ENCODE measurements at places on chromosomes 3 and 15. TPM values are rescaled to one million over a fixed set of nuclear protein-coding genes. Genes with fewer than 3 reads are reported as not detected.

Gene IFRD2
- 59.4 TPM for total RNA-seq

Gene SLC24A5
- not detected for total RNA-seq

GRCh38 chr3:77906102-77906709, 866.3 kb downstream of the ROBO2 start:
- no peaks in the 10 kb centered on the region for H3K4me1 ChIP-seq
- no peaks in the 10 kb centered on the region for H3K36me3 ChIP-seq
- H3K27ac ChIP-seq, result no peak overlapping the region
- no peak overlapping the region for H3K4me3 ChIP-seq
- no peaks in the 10 kb centered on the region for H3K27me3 ChIP-seq

DNA sequence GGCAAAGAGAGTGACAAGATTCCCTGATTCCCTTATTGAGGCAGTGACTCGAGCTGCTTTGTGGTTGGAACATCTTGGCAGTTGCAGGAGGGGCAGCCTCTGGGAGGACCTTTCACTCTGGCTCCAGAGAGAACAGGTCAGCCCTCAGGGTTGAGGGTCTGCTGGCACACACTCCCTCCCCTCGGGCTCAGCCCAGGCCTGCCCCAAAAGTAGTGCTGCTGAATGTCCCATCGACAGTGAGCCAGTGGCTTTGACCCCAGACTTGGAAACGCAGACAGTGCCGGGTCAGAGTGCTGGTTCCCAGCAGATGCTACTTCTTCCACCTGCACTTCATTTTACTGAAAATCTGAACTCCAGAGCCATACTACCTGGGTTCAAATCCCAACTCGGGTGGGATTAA, 25.6 kb upstream of the ATP2B2 start:
- H3K27ac ChIP-seq, result no peak overlapping the region
- H3K4me1 ChIP-seq, result no peaks in the 10 kb centered on the region
- DNase-seq, result no peak
- no peaks in the 10 kb centered on the region for H3K36me3 ChIP-seq
- peaks cover 8% of the 10 kb centered on the region for H3K27me3 ChIP-seq

DNA sequence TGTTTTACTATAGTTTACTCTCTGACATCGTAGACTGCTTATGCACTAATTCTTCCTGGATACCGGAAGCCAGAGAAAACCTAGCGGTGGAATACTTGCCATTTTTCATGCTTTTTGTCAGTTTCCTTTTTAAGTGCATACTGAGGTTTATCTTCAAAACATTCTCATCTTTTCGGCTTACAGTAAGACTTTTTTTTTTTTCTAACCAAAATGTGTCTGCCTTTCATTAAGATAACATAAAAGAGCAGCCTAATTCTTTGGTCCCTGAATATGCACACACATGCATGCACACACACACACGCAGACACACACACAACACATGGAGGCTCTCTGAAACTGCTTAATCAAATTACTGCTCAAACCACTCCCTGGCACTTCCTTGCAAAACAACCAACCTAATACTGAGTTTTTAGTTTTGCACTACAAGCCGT, 1.3 kb downstream of the ZNF445 start:
- H3K27me3 ChIP-seq, result no peaks in the 10 kb centered on the region
- DNase-seq, result peak; percentile 30
- peaks cover 34% of the 10 kb centered on the region for H3K4me1 ChIP-seq
- H3K4me3 ChIP-seq, result peak overlapping the region; percentile 93
- peak overlapping the region; percentile 90 for H3K27ac ChIP-seq
- peaks cover 8% of the 10 kb centered on the region for H3K36me3 ChIP-seq

DNA sequence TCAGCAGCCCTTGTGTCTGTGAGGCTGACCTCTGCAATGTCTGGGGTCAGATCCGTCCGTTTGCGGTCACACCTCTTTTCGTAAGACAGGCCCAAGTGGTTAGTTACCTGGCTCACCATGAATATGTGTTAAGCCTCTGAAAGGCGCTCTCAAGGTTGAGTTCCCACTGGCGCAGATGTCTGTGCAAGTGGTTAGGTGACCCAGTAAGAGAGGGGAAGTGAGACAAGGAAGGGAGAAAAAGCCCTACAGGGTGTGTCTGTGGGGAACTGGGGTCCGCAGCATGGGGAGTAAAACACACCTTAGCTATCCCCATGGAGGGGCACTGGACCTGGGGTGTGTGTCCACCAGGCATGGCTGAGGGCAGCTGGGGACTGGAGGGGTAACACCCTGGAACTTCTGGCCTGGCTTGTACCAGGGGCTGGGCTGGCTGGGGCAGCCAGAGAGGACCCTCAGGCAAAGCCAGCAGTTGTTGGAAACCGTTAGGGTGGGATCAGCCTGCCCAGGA, 391.6 kb upstream of the PROK2 start:
- H3K27me3 ChIP-seq, result peaks cover 7% of the 10 kb centered on the region
- no peak overlapping the region for H3K4me3 ChIP-seq
- H3K36me3 ChIP-seq, result no peaks in the 10 kb centered on the region
- DNase-seq, result no peak
- H3K4me1 ChIP-seq, result peaks cover 14% of the 10 kb centered on the region

DNA sequence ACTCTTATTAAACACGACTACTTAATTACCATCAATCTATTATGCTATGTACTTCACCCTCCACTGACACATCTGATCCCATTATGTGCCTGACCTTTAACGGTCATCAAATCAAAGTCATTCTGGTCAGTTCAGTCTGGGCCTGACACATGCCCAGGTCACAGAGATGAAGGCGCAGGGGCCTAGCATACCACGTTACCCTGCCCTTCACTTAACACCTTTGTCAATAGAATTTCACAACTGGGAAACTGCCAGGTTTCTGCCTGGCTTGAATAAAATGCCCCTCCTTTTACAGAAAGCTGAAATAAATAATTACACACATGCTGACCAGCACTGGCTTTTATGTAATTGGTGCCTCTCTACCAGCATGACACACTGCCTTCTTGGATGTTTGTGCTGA, 39.5 kb downstream of the MECOM start:
- H3K36me3 ChIP-seq, result no peaks in the 10 kb centered on the region
- H3K4me1 ChIP-seq, result no peaks in the 10 kb centered on the region
- H3K27ac ChIP-seq, result no peak overlapping the region
- no peak overlapping the region for H3K4me3 ChIP-seq
- no peak for DNase-seq

DNA sequence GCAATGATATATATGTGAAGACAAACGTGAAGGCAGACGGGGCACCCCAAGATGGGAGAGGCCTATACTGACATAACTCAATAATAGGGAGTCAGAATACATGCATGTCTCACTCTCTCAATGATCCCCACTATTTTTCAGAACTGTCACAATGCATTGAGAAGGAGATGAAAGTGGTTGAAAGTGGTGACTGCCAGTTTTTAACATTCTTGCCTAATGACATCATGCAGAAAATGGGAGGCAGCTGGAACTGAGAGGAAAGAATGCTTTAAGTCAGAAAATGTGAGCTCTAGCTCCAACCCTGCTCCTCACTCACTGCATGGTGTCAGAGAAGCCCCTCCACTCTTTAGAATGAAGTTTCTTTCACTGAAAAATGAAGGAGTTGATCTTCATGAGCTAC, 55.3 kb upstream of the P2RY1 start:
- H3K4me1 ChIP-seq, result no peaks in the 10 kb centered on the region
- no peak overlapping the region for H3K27ac ChIP-seq
- H3K4me3 ChIP-seq, result no peak overlapping the region
- DNase-seq, result no peak

- no peak overlapping the region for H3K4me3 ChIP-seq
- no peaks in the 10 kb centered on the region for H3K4me1 ChIP-seq
- H3K27ac ChIP-seq, result no peak overlapping the region
- H3K36me3 ChIP-seq, result no peaks in the 10 kb centered on the region
These were observed 39.2 kb downstream of the DUT start for GRCh38 chr15:48370460-48370859.

- H3K36me3 ChIP-seq, result no peaks in the 10 kb centered on the region
- peaks cover 14% of the 10 kb centered on the region for H3K27me3 ChIP-seq
- H3K27ac ChIP-seq, result no peak overlapping the region
- peaks cover 6% of the 10 kb centered on the region for H3K4me1 ChIP-seq
- H3K4me3 ChIP-seq, result no peak overlapping the region
These were observed 29.3 kb downstream of the PLA2G4D start for GRCh38 chr15:42065033-42065432.

- DNase-seq, result no peak
- H3K27ac ChIP-seq, result no peak overlapping the region
- no peaks in the 10 kb centered on the region for H3K27me3 ChIP-seq
- H3K4me3 ChIP-seq, result no peak overlapping the region
- H3K4me1 ChIP-seq, result no peaks in the 10 kb centered on the region
These were observed 46.1 kb downstream of the EFCAB12 start for GRCh38 chr3:129382366-129382765.

DNA sequence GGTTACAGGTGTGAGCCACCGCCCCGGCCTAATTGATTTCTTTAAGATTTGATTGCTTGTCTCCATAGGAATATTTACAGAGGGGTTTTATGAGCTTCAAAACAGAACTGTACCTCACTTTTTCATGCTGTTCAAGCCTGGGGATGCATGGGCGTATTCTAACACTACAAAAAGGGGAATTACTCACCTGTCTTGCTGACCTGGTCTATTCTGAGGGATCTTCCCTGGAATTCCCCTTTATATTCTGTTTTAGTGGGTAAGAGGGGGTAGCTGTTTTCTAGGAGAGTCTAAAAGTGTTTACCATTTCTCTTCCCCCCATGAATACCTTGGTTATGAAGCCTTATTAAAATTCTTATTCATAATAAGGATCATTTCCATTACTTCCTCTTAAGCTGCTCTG, 48.1 kb downstream of the NME9 start:
- peaks cover 15% of the 10 kb centered on the region for H3K36me3 ChIP-seq
- H3K27ac ChIP-seq, result no peak overlapping the region
- no peaks in the 10 kb centered on the region for H3K27me3 ChIP-seq

DNA sequence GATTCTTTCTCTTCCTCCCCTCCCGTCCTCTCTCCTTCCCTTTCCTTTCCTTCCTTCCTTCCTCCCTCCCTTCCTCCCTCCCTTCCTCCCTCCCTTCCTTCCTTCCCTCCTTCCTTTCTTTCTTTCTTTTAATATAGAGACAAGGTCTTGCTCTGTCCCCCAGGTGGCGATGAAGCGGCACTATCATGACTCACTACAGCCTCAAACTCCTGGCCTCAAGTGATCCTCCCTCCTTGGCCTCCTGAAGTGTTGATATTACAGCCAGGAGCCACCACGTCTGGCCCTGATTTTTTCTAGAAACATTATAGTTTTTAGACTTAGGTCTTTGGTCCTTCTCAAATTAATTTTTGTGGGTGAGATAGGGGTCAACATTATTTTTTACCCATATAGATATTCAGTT, 15.5 kb downstream of the GRM2 start:
- H3K4me3 ChIP-seq, result no peak overlapping the region
- no peaks in the 10 kb centered on the region for H3K27me3 ChIP-seq
- peak overlapping the region; percentile 36 for H3K27ac ChIP-seq

GRCh38 chr15:74388363-74388951, 21.0 kb upstream of the CYP11A1 start:
- H3K36me3 ChIP-seq, result no peaks in the 10 kb centered on the region
- no peaks in the 10 kb centered on the region for H3K27me3 ChIP-seq
- DNase-seq, result no peak
- H3K4me1 ChIP-seq, result peaks cover 55% of the 10 kb centered on the region
- H3K4me3 ChIP-seq, result no peak overlapping the region
- H3K27ac ChIP-seq, result no peak overlapping the region

DNA sequence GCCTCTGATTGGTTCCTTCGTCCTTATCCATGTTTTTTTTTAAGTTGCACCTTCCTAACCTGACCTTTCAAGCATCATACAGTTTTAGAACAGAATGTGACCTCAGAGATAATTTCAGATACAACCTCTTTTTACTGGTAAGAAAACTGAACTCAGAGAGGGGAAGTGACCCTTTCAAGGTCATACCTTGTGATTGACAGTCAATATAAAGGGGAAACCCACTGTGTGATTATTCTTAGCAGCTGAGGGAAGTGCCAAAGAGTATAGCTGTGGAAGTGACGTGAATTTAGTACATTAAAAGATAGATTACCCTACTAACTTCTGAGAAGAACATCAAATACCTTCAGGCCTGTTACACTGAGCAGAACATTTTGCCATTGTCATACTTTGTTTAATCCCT, 319.4 kb downstream of the NEK10 start:
- no peaks in the 10 kb centered on the region for H3K4me1 ChIP-seq
- no peaks in the 10 kb centered on the region for H3K36me3 ChIP-seq
- H3K27me3 ChIP-seq, result no peaks in the 10 kb centered on the region
- DNase-seq, result no peak
- no peak overlapping the region for H3K4me3 ChIP-seq
- H3K27ac ChIP-seq, result no peak overlapping the region
